Activated CD4-positive, alpha-beta T cell treated with anti-CD3 and anti-CD28 coated beads for 1 hour (primary cell): ENCODE measurements at places on chromosomes 4 and X.

GRCh38 chr4:105191621-105192210, 45.0 kb downstream of the TET2 start:
- DNase-seq: no peak

GRCh38 chr4:73451404-73451803, 15.4 kb downstream of the AFP start:
- DNase-seq: no peak

GRCh38 chr4:66059136-66059535, 388.8 kb upstream of the EPHA5 start:
- no peak for DNase-seq

DNA sequence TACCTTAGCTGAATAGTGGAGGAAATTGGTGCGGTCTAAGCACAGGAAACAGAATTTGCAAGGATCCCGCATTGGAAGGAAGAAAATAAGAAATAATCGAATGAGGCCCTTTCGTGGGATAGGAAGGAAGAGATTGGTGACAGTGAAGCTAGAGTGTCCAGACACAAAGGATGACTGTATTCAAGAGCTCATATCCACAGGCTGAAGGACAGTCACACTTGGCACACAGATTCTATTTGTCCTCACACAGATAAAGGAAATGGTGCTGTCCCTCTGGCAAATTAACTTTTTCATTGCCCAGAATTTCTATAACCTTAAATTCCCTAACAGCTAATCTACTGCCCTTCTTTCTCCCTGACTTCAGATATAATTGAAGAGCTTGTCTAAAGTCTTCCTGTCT, 2188.9 kb upstream of the TENM3 start:
- no peak for DNase-seq

GRCh38 chrX:109862433-109862832, 129.4 kb upstream of the ACSL4 start:
- DNase-seq: no peak

GRCh38 chr4:74483226-74483911, 38.4 kb downstream of the AREG start:
- no peak for DNase-seq

- DNase-seq: no peak
These were observed 143.2 kb upstream of the ETNPPL start for GRCh38 chr4:108906006-108906405.

- DNase-seq: no peak
These were observed 44.8 kb downstream of the GAB1 start for GRCh38 chr4:143381189-143382118.

DNA sequence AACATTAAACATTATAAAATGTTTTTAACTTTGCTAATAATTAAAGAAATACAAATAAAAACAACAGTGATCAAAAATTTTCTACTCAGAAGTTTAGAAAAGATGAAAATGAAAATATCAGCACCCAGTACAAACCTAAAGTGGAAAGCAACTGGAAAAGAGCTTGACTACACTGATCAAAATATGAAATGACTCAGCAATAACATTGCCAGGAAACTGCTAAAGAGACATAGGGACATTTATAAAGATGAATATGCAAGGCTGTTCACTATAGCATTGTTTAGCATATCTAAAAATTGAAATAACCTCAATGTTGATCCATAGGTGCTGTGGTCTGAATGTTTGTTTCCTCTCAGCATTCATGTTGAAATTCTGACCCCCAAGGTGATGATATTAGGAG, 88.5 kb upstream of the NOCT start:
- DNase-seq: no peak

DNA sequence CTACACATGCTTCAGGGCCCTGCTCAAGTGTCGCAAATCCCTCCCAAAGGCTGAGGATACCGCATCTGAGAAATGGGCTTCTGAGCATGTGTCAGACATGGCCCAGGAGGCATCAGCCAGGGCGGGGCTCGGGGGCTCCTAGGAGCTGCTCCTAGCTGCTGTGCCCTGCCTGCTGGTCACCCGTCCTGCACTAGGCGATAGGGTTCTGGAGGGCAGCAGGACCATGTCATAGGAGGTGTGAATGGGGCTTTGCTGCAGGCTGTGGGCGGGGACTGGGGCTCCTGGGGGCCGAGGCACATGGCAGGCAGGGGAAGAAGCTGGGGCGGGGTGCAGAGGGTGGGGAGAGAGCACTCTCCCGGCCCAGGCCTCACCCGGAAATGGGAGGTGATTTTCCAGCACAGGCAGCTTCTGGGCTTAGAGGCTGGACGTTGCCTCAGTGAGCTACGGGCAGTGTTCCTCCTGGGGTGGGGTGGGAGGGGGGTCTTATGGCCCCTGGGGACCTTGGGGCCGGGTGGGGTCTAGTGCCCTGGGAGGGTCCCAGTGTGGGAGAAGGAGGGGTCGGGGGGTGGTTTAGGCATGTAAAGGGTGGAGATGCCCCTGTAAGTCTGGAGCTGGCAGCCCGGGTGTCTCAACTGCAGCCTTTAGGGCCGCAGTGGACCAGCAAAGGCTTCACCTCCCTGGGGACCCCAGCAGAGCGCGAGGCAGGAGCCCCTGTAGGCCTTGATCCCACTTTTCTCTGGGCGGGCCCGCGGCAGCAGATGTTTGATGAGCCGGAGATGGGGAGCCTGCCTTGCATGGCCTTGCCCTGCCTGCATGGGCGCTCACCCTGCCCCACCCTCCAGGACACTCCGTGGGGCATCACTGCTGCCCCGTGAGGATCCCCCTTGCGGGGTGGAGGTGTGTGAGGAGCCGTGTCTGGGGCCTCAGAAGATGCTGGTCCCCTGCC, 98.6 kb upstream of the LRPAP1 start:
- DNase-seq: no peak
